ENCODE measurements at places on chromosomes 2 and 18.

DNA sequence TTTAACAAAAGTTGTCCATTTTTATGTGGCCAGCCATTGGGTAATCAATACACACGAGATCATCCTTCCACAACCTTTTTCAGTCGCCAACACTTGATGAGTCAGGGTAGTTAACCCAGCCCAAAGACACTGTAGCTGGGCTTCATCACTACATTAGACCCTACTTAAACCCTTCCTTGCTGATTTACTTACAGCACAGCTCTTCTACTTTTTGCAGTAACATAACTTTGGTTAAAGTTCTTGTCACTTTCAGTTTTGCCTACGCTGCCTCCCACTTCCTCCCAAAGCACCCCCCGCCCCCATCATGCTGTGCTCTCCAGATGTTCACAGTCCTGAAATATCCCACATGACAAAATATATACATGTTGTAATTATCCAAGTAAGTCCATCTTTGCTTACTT lies 103.6 kb downstream of the CDK15 start:
- no peak for DNase-seq

DNA sequence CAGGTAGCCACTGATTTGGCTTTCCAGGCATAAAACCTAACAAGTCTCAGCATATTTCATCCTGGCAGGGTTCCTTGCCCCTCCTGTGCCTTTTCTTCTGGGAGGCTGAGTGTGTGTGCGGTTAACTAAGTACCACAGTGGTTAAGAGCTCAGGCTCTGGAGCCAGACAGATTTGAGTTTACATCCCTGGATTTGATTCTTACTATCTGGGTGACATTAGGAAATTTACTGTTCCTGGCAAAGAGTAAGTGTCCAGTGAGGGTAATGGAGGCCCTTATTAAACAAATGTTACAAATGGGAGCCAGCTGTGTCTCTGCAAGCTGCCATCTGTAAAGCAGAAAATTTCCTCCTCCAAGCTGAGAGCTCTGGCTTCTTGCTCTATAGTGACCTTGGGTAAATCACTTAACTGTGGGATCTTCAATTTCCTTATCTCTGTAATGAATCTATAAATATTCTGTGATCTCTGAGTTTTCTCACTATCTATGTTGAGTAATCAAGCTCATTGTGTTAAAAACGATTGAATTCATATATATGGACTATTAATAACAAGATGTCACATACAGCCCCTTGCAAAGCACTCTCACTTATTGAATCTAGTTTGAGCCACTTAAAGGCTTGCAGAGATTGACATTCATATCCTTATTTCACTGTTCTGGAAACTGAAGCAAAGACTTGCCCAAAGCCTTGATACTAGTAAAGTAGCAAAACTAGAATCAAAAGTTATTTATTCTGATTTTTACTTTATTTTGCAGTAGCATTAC lies 6.5 kb upstream of the COBLL1 start:
- no peak for DNase-seq

GRCh38 chr2:138455691-138456090 lies 45.9 kb upstream of the SPOPL start:
- no peak for DNase-seq

DNA sequence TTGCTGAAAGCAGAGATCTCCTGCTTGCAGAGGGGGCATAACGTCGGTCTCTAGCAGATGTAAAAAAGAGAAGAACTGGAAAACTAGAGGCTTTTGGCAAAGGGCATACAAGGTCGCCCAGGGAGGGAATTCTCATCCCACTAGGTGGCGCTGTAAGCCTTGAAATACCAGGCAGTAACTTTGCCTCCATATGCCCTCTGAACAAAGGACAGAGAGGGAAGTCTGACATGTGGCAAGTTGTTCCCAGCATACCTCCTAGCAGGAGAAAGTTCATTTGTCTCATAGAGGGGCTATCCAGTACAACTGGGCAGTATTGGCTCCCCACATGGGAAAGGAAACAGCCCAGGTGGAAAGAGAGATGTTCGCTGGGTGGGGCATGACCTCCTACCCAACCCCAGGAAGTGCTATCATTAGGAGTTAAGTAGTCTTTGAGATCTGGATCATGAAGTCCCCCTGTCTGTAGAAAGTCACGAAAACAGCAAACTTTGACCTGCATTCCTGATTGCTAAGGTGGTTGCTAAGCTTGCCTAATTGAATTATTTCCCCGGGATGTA lies 39.9 kb downstream of the STK17B start:
- DNase-seq = no peak

DNA sequence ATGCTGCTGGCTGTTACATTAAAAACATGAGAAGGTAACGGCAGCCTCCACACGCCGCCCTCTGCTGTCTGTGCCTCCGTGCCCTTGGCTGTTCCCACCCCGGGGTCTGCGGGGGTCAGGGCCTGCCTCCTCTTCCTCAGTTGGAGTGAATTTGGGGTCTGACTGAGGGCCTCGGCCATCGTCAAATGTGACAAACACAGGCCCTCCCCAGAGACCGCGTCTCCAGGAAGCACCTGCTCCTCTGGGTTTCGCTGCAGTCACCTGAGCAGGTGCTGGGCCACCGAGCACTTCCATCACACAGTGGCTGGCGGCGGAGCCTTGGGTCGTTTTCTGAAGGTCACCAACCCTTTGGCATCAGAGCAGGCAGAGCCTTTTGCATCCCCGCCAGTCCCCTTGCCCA lies 70.9 kb downstream of the NFATC1 start:
- no peak for DNase-seq

DNA sequence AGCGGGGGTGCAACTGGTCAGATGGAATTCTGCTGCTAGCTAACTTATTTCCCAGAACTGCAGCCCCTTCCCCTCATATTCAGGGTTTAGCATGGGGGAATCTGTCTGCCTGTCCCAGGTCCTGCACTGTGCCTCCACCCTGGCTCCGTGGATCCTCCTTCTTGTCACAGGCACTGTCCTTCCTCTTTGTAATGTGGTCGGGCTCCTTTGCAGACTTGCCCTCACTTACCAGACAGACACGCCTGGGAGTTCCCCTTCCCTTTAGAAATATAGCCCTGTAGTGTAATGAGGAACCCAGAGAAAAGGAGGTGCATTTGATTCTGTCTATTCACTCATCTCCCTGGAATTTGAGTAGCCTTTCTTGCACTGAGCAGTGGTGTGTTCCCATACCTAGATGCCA lies 108.7 kb downstream of the TRIM43 start:
- DNase-seq = no peak
